Inflammatory macrophage (primary cell): ENCODE measurements at places on chromosomes 2 and 18.

DNA sequence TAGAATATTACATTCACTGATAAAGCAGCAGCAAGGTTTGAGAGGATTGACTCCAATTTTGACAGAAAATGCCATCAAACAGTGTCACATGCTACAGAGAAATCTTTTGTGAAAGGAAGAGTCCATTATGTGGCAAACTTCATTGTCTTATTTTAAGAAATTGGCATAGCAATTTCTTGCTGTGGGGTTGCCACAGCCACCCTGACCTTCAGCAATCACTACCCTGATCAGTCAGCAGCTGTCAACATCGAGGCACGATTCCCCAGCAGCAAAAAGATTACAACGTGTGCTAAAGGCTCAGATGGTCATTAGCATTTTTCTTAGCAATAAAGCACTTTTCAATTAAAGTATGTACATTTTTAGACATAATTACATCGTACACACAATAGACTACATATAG lies 74.7 kb downstream of the PRKCE start:
- DNase-seq, result peak; percentile 23

DNA sequence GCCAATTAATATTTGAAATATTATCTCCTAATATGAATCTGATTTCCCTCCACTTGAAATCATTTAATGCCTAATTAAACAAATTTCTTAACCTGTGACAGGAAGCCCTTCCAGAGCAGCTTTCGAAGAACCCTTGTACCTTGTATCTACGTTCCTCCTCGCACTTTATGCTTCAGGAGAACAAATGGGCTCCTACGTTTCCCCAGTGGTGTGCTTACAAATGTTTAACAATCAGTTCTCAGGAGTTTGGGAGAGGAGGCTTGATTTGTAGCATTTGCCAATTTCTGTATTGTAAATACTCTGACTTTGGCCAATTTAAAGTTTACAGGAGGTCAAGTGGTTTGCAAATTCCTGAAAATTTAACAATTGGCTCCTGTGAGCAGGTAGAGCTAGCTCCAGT lies 327.8 kb downstream of the THSD7B start:
- no peak for DNase-seq

GRCh38 chr18:45526114-45526841 lies 89.0 kb upstream of the SLC14A2 start:
- DNase-seq, result no peak

DNA sequence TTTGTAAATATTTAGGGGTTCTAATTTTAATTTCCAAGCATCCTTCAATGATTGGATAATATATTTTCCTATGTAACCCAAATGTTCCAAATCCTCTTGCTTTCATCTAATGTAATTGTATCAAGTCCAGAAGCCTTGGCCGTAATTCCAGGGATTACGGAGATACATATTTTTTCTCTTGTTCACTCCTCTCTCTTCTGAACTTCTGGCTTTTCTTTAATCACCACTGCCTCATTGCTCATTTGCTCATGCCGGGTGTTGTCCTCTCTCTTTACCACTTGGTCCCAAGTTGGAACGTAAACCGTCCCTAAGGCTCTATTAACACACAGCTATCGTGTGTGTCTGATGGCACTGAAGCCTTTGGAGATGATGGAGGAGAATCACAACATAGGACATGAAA lies 188.7 kb upstream of the COL3A1 start:
- no peak for DNase-seq

DNA sequence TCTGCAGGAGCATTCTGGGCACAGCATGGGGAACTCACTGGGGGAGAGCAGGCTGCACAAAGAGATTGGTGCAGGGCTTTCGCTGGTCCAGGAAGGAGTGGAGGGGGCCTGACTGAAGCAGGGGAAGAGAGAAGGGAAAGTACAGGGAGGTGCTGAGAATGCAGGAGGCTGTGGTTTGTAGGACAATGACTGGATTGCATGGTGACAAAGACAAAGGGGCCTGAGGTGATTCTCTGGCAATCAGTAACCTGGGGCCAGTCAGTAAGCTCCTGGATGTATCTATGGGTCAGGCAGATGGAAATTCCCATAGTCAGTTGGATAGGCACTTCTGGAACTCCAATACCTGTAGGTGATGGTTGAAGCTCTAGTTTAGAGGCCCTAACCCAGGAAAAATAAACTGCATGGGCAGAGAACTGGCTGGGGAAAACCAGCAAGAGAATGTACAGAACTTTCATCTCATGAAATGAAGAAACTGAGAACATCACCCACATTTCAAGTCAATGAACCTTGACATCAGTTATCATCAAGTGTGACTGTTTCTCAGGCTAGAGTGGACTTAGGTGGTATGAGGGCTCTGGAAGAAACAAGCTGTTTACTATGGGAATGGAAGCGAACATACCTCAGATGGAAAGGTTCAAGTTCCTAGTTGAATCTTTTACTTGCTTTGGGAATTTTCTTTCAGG lies 193.2 kb downstream of the TPGS2 start:
- no peak for DNase-seq

DNA sequence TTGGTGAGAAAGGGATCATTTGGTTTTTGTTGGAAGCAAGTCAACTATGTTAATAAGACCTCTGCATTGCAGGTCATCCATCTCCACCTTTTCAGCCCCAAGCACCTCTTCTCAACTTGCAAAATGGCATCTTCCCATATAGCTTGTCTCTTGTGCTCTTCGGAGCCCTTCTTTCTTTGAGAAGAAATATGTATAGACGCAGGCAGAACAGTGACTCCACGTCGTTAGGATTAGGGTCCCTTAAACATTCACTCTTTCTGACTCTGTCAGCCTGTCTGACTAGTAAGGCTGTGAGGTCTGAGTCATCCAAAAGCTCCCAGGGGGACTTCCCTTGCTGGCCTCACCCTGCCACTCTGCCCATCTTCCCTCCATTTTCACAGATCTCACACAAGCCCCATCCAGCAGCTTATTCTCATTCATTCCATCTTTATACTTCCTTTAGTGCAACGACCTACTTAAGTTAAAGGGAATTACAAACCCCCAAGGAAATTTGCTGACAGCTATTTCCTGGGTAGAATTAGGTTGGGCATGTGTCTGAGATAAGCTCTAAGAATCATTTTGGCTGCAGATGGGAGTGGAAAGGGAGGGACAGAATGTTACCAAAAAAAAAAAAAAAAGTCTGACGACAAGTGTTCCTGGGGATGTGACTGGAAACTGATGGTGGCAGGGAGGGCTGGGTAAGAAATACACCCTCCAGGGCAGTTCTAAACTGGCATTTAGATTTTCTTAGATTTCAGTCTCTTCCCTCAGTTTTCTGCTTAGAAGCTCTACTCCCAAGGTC lies 37.7 kb upstream of the MEX3C start:
- no peak for DNase-seq

GRCh38 chr18:25109484-25109883 lies 242.5 kb downstream of the ZNF521 start:
- no peak for DNase-seq

- no peak for DNase-seq
Observed at GRCh38 chr18:25327584-25327983, 24.4 kb downstream of the ZNF521 start.

GRCh38 chr18:12048827-12049175 lies 44.8 kb upstream of the ANKRD62 start:
- peak; percentile 41 for DNase-seq

DNA sequence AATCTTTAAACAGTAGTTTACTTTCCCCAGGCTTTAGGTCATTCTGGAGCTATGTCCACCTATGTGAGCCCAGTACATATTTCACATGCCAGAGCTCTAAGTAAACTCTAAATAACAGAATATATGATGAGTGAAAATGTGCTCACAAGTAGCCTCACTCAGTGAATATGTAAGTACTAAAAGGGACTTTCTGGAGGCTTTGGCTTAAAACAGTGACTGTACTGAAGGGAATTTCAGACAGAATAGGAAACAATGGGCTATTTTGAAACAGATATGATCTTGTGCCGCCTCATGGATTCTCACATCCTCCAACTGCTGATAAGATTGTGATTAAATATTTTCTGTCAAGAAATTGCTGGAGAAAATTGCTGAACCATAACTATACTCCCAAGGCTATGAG lies 747.9 kb downstream of the SOCS6 start:
- DNase-seq, result no peak

DNA sequence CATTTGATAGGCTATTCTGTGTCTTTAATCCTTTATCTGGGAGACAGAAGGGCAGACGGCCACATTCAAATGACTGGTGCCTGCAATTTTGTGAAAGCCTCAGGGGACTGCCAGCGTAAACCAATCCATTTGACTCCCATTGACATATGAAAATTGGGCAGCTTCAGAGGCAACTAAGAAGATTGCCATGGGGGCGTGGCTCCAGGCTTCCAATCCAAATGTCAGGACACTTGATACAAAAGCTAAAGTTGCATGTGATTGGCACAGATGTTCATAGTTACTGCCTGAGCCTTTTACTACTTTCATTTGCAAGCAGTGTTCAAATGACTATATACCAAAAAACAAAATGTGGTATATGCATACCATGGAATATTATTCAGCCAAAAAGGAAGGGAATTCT lies 42.0 kb downstream of the SPC25 start:
- DNase-seq, result no peak

- DNase-seq, result no peak
Observed at GRCh38 chr2:134839649-134840048, 1.2 kb downstream of the ACMSD start.

DNA sequence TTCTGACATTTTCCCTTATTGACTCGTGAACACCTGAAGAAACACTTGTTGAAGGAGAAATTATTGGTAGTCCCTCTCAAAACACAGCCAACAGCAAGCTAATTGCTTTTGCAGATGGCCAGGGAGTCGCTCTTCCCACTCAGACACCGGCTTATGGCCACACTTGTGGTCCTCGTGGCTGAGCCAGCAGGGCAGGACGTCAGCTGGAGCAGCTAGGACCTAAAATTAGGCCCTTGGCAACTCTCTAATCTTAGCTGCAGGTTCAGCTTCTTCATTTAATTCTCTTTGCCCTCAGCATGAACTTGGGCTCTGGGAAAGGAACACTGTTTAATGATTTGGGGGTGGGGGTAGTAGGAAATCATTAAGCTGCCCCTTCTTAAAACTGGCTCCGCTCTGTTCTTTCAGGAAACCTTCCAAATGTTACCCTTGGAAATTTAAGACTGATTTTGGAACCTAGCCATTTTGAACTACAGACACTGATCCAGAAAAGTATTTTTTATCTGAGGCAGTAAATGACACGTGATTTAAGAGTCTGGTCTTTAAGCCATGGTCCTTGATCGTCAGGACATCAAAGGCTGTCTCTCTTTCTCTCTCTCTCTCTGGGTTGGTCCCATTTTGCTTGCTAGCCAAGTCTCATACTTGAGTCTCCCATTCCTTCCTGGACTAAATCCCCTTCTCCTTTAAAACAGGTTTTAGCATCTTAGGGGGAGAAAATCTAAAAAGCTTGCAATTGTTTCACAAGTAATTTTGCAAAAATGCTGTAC lies 77.5 kb downstream of the CDK15 start:
- no peak for DNase-seq

GRCh38 chr18:70397259-70397925 lies 108.5 kb downstream of the SOCS6 start:
- no peak for DNase-seq

GRCh38 chr2:8033546-8034096 lies 648.2 kb upstream of the ID2 start:
- no peak for DNase-seq

DNA sequence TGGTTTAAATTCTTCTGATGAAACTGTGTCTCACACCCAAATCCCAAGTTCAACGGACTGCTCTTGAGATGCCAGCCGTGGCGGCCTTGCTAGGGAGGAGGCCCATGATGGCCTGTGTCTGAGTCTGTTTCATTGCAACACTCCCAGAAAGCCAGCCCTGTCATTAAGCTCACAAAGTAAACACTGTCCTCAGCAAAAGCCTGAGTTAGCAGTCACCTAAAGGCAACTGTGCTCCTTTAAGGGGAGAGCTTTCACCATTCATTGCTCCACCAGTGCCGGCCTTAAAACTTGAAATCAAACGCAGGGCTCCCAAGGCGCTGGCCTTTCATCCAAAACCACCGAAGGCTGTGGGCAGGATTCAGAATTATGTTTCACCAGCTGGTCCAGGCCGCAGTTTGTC lies 42.5 kb upstream of the PPP1CB start:
- DNase-seq, result no peak

DNA sequence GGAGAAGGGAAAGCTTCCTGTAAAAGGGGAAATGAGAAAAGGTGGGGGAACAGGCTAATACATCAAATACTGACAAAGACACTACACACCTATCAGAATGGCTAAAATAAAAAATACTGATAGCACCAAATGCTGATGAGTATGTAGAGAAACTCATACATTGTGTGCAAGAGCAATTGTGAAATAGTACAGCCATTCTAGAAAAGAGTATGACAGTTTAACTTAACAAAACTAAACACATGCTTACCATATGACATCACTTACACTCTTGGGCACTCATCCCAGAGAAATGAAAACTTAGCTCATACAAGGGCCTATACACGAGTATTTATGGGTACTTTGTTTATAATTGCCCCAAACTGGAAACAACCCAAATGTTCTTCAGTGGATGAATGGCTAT lies 53.4 kb downstream of the ZNF638 start:
- no peak for DNase-seq

DNA sequence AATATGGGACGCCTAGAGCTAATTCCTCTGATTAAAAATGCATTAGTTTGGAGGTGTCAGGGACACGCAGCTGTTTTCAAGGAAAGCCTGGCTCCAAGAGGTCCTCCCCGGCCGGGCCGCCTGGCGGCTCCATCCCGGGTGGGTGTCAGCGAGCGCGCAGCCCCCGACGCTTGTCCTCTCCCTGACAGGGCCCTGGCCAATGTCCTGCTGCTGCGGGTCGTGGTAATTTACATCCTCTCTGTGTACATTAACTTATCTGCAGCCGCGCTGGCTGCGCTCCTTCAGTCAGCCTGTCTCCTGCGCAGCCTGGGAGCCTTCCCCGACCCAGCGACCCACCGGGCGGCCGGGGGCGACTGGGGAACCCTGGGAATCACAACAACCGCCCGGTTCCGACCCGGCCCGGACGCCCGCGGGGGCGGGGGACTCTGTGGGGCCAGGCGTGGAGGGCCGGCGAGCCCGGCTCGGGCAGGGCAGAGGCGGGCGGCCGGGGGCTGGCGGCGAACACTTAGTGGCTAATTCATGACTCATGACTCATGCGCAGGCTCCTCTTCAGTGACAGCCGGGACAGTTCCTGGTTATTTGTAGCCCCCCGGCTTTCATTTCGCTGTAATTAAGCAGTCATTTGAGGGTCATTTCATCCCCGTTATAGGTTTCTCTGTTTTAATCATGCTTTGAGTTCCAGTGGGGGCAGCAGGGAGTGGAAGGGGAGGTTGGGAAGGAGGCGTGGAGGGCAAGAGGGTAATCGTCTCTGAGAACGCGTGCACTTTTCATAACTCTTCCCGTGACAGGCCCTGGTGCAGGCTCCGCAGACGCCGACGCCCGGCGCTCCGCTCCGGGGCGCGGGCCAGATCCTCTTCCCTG lies 141.9 kb upstream of the CTAGE1 start:
- DNase-seq, result peak; percentile 25

- no peak for DNase-seq
Observed at GRCh38 chr2:228986961-228987360, 284.1 kb downstream of the PID1 start.

GRCh38 chr18:44795241-44795640 lies 114.6 kb downstream of the SETBP1 start:
- no peak for DNase-seq

- DNase-seq, result peak; percentile 2
Observed at GRCh38 chr2:186925514-186925913, 76.5 kb upstream of the ZSWIM2 start.
